ENCODE measurements at places on chromosomes 3 and 15. TPM values are rescaled to one million over a fixed set of nuclear protein-coding genes. Genes with fewer than 3 reads are reported as not detected.

Gene SMAD6
- 1.2 TPM for total RNA-seq

Gene KCNH8
- 0.20 TPM for total RNA-seq

Gene KY
- 1.1 TPM for total RNA-seq

Gene ROPN1
- 0.21 TPM for total RNA-seq

Gene SPATA12
- 1.1 TPM for total RNA-seq

Gene ZPLD1
- total RNA-seq: 0.59 TPM
